ENCODE measurements at places on chromosomes 5 and 9.

- no peak for DNase-seq
Observed at GRCh38 chr5:95861864-95862561, 39.5 kb upstream of the GLRX start.

GRCh38 chr9:120916991-120917880 lies 9.4 kb downstream of the TRAF1 start:
- no peak for DNase-seq

DNA sequence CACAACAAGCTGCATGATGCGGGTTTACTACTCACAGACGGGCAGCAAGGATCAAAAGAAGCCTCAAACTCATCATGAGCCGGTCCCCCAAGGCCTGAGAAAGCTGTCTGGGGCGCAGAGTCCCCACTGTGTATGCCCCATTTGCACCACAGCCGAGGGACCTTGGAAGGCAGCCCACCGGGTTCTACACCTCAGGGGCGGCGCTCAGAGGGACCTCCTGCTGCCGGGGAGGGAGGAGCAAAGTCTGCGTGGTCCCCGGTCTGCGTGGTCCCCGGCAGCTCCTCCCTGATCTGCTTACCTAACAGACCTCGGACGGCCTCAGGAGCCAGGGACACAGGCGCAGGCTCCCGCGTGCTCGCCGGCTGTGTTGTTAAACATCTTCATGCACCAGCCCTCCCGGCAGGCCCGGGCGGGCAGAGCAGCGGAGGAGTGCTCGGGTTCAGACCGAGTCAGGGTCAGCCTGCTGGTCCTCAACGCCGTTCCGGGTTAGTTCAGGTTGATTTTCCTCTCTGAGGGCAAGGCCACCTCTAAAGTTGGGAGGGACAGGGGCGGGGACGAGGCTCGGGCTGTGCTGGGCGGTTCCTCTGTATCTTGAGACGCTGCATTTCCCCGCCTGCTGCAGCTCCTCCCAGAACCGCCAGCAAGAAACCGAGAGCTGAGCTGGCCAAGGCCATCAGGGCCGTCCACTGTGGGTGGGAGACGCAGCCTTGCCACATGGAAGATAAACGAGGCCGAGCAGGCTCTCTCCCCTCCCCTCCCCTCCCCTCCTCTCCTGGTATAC lies 74.6 kb downstream of the MRPL36 start:
- no peak for DNase-seq

DNA sequence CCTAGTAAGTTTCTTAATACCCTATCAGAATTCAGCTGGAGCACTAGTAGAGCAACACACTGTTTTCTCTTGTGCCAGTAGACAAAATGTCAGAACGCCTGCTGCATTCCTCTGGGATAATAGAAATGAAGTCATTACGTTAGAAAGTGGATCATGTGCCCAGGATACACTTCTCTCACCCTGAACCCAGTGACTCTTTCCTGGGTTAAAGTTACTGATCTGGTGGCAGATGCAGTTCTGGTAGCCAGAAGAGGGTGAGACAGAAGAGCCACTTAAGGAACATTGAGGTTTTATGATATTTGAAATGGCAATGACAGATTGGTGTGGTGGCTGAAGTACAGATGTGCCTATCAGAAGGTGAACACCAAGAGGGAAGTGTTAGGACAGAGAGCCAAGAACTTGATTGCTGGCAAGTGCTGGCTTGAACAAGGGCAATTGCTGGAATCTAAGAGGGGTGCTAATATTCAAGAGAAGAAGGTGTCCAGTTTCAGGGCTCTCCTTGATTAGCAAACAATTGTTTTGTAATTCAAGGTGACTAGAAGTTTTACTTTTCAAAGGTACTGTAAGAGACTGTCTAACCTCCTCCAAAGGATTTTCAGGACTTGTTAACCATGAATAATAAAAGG lies 93.7 kb upstream of the ERBIN start:
- DNase-seq: no peak

GRCh38 chr5:174108745-174109144 lies 63.2 kb downstream of the NSG2 start:
- DNase-seq: no peak
